ENCODE measurements at places on chromosomes 1 and 21. TPM values are rescaled to one million over a fixed set of nuclear protein-coding genes. Genes with fewer than 3 reads are reported as not detected.

SAMD13 gene
- 2.2 TPM for total RNA-seq

GRCh38 chr1:70754701-70755100 lies 292.9 kb downstream of the PTGER3 start:
- no peak overlapping the region for H3K4me3 ChIP-seq
- H3K27me3 ChIP-seq = no peaks in the 10 kb centered on the region
- no peaks in the 10 kb centered on the region for H3K36me3 ChIP-seq
- no peak for DNase-seq

DNA sequence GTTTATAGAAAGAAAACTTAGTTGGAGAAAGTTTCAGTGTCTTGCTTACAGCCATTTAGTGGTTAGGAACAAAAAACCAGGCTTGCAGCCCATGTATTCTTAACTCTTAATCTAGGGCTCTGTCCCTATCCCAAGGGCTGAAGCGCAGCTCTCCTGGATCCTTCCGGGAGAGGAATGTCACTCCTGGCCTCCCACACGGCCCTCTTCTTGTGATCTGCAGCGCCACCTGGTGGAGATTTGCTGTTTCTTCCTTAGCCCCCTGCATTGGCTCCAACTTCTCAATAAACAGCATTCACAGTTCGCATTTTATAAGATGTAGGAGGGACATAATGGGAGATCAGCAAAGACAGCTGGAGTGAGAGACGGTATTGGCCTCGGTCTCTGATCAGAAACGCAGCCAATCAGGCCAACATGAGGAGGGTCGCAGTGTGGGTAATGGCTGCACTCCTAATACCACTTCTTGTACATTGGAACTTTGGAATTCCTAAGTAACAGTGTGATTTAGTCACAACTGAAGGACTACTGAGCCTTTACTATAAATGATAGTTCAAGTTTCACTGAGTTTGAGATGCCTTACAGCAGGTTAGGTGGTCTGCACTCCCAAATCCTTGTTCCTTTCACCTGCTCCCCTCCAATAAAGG lies 283.4 kb downstream of the ASTN1 start:
- H3K36me3 ChIP-seq = no peaks in the 10 kb centered on the region
- H3K27ac ChIP-seq = no peak overlapping the region
- peak; percentile 43 for DNase-seq
- H3K4me1 ChIP-seq = no peaks in the 10 kb centered on the region
- peaks cover 2% of the 10 kb centered on the region for H3K27me3 ChIP-seq

GRCh38 chr1:224256640-224257039 lies 73.3 kb downstream of the NVL start:
- H3K4me3 ChIP-seq = no peak overlapping the region
- no peaks in the 10 kb centered on the region for H3K36me3 ChIP-seq
- no peak overlapping the region for H3K27ac ChIP-seq

GRCh38 chr1:214466403-214467077 lies 84.9 kb downstream of the PTPN14 start:
- no peaks in the 10 kb centered on the region for H3K27me3 ChIP-seq
- no peak for DNase-seq
- H3K27ac ChIP-seq = peak overlapping the region; percentile 86
- peaks cover 71% of the 10 kb centered on the region for H3K4me1 ChIP-seq
- no peaks in the 10 kb centered on the region for H3K36me3 ChIP-seq
- no peak overlapping the region for H3K4me3 ChIP-seq

GRCh38 chr1:169161496-169162194 lies 55.2 kb downstream of the ATP1B1 start:
- no peaks in the 10 kb centered on the region for H3K36me3 ChIP-seq
- H3K4me1 ChIP-seq = no peaks in the 10 kb centered on the region
- H3K27me3 ChIP-seq = no peaks in the 10 kb centered on the region
- no peak overlapping the region for H3K4me3 ChIP-seq
- no peak for DNase-seq

DNA sequence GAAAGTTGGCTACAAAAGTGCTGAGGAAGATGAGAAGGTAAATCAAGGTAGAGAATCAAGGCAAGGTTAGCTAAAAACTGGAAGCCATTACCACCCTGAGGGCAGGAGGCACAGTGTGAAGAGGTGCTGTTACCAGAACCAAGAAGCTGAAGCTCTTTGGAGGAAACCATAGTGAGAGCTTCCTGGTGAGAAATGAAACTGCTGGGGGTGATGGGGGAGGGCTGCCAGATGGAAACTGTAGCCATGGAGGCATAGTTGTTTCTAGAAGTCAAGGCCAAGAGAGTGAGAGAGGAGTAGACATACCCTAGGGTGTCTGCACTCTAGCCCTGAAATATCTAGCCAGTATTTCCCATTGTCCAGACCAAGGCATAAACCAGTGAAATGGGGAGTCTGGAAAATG lies 28.7 kb downstream of the IFI44 start:
- H3K36me3 ChIP-seq = no peaks in the 10 kb centered on the region
- H3K4me3 ChIP-seq = no peak overlapping the region
- H3K27ac ChIP-seq = no peak overlapping the region

All from Panc1 (cell line).